ENCODE measurements at places on chromosomes 11 and 22.

GRCh38 chr22:48640890-48641841 is 1186.5 kb downstream of the BRD1 start:
- no peak for DNase-seq

- DNase-seq, result no peak
Observed at GRCh38 chr11:27233654-27234042, 129.4 kb downstream of the CCDC34 start.

DNA sequence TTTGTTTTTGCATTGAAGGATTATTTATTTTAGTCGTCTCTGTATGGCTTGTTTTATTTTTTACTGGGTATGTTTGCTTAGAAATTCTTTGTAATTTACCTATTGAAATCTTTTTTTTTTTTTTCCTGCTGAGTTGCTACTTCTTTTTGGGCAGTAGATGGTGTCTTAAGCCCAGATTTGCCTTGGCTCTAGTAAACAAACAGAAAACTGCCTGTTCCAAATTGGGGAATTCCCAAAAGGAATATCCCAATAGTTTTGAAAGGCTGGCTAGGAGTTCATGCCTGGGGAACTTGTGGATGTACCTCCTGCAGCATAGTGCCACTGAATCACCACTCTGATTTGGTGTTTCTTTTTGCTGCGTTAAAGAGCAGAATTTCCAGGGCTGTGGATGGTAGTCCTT is 17.7 kb downstream of the PAMR1 start:
- DNase-seq, result no peak

GRCh38 chr11:70528794-70529580 is 130.7 kb downstream of the CTTN start:
- no peak for DNase-seq

DNA sequence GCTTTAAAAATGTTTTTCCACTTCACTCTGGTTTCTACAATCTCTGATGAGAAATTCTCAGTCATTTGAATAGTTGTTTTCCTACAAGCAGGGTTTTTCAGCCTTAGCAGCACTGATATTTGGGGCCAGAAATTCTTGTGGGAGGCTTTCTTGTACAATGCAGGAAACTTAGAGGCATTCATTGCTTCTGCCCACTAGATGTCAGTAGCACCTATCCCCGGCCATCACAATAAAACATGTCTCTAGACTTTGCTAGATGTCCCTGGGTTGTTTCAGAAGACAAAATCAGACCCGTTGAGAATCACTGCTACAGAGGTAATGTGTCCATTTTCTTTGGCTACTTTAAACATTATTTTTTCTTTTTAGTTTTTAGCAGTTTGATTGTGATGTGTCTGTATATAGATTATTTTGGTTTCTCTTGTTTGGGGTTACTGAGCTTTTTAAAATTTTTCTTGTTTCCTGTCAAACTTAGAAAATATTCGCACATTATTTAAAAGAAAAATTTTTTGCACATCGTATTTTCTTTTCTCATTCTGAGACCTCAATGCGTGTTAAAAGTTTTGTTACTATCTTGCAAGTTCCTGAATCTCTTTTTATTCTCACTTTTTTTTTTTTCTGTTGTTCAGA is 60.8 kb upstream of the CCDC179 start:
- peak; percentile 36 for DNase-seq

DNA sequence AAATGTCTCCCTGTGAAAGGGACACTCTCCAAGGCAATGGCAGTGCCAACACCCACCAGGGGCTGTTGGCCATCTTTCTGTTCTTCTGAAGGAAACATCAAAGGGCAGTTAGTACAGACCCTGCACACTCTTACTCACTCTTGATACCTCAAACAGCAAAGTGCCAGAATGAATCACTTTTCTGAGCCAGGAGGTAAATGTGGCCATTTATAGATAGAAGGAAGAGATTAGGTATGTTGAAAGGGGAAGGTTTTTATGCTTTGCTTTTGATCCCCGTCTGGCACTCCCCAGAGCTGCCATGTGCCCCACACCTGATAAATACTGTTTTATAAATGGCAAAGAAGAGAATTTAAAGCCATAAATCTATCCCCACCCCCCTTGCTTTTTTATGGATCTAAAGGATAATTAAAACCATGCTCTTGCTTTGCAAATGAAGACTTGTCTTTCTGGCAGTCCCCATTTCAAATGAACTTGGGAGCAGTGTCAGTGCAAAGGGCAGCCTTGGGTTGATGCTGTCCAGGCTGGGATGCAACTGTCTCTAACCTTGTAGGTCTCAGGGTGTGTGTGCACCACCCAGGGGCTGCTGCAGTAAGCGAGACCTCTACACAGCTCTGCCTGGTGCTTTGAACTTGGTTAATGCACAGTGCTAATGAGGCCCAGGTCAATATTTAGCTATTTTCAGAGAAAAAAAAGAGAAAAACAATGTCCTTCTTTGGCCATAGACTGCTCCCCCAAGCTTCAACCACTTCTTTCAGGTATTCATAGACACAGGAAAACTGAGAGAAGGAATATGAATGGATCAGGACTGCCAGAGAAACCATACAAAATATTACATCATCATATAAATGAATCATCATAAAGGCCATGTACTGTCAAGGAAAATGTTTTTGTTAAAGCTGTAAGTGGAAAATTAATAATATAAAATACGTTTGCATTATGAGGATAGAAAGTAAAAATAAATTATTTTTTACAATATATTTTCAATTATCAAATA is 207.5 kb downstream of the ETS1 start:
- DNase-seq, result no peak

- DNase-seq, result no peak
Observed at GRCh38 chr11:100785148-100785983, 98.3 kb downstream of the ARHGAP42 start.

DNA sequence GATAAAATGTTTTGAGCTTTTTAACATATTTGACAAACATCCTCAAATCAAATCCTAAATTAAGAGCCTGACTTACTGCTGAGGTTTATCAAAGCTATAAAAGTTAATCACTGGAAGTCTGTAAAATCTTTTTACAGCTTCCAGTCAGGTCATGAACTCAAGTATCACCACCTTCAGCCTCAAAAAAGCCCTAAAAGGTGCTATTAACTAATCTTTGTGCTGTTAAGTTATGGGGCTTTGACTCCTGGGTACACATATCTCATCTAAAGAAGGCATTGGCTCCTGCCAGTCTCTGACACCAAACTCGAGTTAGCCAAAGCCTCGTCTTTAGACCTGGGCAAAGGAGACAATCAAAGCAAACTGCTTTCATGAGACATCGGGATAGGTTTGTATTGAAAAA is 34.0 kb upstream of the CBX6 start:
- no peak for DNase-seq

- DNase-seq, result peak; percentile 15
Observed at GRCh38 chr11:30317030-30317429, 5.9 kb upstream of the ARL14EP start.

DNA sequence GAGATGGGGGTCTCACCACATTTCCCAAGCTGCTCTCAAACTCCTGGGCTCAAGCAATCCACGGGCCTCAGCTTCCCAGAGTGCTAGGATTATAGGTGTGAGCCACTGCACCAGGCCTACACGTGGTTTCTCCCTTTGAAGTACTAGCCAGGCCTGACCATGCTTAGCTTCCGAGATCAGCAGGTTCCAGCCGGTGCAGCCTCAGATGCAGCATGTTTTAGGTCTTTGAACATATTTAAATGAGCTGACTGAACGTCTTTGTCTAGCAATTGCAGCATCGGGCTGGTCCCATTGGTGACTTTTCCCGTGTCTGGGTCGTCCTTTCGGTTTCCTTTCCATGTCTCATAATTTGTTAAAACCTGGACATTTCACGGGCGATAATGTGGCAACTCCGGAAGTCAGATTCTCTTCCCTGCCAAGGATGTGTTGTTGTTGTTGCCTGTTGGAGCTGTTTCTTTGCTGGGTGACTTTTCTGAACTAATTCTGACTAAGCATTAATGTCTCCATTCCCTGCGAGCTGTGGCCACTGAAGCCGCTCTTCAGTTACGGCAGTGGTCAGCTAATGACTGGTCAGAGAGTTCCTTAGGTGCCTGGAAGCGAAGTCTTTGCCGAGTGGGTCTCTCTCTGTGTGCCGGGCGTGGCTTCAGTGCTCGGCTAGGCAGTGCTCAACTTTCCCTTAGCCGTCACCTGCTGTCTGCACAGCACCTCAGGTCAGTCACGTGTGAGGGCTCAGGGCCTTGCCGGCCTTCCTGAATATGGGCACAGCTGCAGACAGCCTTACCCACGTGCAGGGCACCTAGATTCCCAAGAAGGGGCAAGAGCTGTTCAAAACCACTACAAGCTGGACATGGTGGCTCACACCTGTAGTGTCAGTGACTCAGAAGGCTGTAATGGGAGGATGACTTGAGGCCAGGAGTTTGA is 3.8 kb upstream of the CYP2D6 start:
- no peak for DNase-seq

DNA sequence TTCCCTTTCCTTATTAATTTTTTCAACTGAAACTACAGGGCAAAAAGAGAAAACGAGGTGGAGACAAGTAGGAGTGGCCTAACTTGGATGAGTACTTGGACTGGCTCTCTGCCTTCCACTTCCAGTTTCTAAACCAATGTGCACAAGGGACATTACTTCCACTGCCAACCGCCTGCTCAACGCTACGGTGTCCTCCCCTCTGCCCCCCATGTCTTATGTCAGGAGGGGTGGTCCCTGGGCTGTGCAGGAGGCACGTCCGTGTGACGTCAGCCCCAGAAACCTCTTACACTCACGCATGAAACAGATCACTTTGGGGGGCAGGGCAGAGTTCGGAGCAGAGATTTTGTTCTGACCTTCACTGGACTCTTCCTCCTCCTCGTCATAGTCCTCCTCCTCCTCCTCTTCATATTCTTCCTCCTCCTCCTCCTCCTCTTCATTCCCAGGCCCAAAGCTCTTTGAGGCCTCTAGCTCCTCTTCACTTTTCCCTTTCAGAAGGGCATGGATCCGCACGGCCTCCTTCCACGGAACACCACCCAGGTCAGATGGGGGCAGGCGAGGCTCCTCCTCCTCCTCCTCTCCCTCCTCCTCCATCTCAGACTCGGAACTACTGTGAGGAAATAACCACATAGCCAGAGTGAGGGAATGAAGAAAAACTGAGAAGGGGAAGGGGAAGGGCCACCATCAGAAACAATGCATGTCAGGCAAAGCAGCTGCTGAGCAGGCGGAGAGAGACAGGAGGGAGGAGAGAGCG is 57.4 kb upstream of the BID start:
- DNase-seq, result no peak

- DNase-seq, result no peak
Observed at GRCh38 chr11:125502198-125502597, 6.1 kb upstream of the FEZ1 start.

- DNase-seq, result no peak
Observed at GRCh38 chr11:11608783-11609232, 13.0 kb downstream of the GALNT18 start.

- DNase-seq, result no peak
Observed at GRCh38 chr11:95338430-95338991, 107.5 kb upstream of the SESN3 start.

GRCh38 chr11:94650756-94651155 is 83.6 kb downstream of the PIWIL4 start:
- no peak for DNase-seq

DNA sequence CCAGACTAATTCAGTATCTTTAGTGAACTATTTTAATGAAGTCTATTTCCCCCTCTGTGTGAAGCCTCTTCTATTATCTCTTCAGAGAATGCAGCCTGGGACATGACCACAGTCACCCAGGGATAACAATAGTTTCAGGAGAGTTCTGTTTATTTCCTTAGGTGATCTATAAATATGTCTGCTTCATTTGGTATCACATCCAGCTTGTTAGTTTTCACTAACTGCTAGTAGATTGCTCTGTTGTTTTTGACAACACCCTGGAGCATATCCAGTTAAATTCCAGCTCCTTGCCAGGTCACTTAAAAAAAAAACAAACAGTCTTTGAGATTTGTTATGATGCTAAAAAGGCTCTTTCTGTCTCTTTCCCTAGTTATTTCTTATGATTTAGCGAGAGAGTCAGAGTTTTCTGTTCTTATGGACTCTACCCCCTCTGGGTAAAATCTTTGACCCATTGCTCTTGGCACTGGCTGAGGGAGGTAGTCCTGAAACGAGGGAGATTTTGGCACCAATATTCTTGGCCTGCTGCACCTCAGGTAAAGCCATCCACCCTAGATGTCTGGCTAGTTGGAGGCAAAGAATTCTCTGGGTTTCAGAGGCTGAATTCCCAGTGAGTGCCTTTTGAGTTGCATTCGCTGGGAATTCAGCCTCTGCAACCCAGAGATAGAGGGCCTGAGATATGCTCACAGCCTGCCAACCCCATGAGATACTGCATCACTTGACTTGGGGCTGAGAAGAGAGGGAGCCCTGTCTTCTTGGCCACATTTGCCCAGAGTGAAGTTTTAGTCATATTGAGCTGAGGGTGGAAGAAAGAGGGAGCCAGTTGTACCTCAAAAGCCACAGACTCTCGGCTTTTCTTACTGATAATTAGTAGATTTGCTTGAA is 159.1 kb downstream of the PGR start:
- no peak for DNase-seq

GRCh38 chr11:134752964-134753770 is 341.1 kb upstream of the B3GAT1 start:
- DNase-seq, result no peak

GRCh38 chr11:14190992-14191778 is 167.8 kb downstream of the RRAS2 start:
- DNase-seq, result no peak

GRCh38 chr22:50320116-50320515 is 6.7 kb downstream of the DENND6B start:
- no peak for DNase-seq

DNA sequence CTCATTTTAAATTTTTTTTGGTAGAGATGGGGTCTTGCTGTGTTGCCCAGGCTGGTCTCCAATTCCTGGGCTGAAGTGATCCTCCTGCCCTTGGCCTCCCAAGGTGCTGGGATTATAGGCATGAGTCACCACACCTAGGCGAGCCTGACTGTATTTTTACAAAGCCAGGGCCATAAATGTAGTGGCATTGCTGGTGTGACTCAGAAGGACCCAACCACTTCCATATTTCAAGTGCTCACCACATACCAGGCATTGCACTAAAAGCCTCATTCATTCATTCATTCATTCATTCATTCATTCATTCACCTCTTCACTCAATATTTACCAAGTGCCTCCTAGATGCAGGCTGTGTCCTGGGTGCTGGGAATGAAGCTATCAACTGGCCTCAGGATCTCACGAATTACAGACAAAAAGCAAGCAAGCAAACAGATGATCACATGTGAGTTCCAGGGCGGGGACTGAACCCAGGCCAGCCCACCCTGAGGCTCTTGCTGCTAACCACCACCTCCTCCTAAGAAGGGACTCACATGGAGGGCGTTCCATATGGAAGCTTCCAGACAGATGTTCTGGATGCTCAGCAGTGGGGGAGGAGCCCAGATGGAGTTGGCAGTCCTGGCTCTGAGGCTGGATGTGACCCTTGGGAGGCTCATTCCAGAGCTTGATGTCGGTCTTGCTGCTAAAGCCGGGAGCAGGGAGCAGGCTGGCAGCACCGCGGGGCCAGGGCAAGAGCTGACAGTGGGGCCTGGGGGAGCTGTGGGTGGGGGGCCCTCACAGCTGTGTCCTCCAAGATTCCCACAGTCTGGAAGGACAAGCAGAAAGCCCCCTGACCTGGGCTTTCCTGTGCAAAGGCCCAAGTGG is 158.8 kb downstream of the CTTN start:
- DNase-seq, result no peak

GRCh38 chr11:45894555-45895247 is 9.2 kb downstream of the MAPK8IP1 start:
- DNase-seq, result no peak

- DNase-seq, result no peak
Observed at GRCh38 chr22:41983513-41984405, 14.5 kb downstream of the SEPTIN3 start.

GRCh38 chr11:26043665-26044064 is 288.3 kb upstream of the ANO3 start:
- peak; percentile 2 for DNase-seq

GRCh38 chr11:27696115-27696514 is 4.1 kb downstream of the BDNF start:
- DNase-seq, result no peak
